ENCODE measurements at places on chromosomes 4 and X.

DNA sequence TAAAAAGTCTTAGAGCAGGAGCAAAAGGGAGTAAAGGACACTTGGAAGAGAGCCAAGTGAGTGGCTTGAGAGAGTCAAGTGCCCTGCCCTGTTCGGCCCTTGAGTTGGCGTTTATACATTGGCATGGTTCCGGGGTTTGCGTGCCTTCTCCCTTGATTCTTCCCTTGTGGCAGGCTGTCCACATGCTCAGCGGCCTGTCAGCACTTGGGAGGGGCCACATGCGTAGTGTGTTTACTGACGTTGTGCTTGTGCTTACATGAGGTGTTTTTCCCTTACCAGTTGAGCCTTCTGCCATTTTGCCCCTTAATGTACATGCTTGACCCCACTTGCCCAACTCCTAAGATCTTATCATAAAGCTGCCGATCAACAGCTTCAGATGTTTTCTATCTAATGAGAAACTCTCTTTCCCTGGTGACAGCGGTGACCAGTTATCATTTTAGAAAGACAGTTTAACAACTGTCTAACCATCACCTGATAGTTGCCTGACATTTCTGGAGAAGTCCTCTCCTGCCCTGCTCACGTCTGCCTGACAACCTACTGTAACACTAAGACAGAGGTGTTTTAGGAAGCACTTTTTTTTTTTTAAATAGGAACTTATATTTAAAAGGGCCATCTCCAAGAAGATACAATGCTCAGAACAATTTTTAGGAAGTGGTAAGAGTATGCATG is 49.5 kb upstream of the GC start:
- no peak for DNase-seq

DNA sequence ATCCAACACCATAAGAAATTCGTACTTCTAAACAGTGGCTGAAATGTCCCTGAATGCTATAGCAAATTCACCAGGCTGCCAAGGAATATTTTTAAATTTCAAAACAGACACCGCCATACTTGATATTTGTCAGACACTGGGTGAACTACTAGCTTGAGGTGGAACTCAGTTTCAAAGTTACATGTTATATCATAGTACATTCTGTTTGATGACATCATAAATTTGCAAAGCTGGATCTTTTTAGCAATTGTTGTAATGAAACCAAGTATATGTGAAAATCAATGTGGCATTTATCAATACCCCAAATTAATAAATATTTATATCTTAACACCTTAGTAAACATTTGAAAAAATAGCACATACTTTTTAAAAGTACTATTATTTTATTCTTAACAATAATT is 14.2 kb downstream of the ART3 start:
- DNase-seq, result no peak

- DNase-seq, result peak; percentile 64
These were observed 746 bp downstream of the PPAT start for GRCh38 chr4:56434599-56435139.

DNA sequence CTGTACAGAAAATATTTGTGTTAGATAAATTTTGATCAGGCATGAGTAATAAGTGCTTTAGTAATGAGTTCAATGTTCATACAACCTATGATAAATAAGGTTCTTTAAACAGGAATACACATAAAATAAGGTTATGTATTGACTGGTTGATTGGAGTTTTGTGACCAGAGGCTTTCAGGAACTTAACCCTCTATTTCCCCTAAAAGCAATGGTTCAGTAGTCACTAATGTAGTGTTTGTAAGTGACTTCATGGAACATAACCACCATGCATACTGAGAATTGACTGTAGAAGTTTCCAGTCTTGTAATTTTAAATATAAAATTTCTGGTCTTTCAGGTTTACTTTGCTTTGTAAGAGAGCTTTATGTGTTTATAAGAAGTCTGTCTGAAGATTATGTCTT is 28.1 kb downstream of the HPGD start:
- DNase-seq, result no peak

DNA sequence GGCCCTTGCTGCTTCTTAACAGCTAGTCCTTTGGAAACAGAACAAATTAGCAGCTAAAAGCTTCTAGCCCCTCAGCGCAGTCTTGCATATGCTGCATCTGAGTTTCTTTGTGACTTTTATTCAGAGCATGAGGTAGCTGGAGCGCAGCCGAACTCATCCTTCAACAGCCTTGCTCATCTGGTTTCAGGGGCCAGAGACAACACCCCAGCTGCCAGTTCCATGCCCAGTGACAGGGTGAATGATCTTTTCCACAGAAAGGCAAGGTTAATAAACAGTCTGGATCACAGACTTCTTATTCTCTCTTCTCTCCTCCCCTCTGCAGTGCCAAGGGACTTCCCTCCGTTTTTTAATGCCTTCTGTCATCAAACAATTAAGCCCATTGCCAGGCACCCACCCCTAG is 216.6 kb upstream of the INTU start:
- no peak for DNase-seq

GRCh38 chr4:6047130-6047673 is 29.0 kb upstream of the C4orf50 start:
- DNase-seq, result no peak

GRCh38 chrX:3066555-3066954 is 25.3 kb downstream of the ARSF start:
- peak; percentile 20 for DNase-seq

- peak; percentile 51 for DNase-seq
These were observed 50.6 kb downstream of the LGI2 start for GRCh38 chr4:24980064-24980690.

GRCh38 chr4:25011135-25011866 is 19.4 kb downstream of the LGI2 start:
- no peak for DNase-seq

GRCh38 chr4:168712316-168712890 is 215.6 kb downstream of the PALLD start:
- no peak for DNase-seq

GRCh38 chr4:27861381-27861787 is 1000.7 kb downstream of the STIM2 start:
- DNase-seq, result peak; percentile 2

GRCh38 chr4:121041307-121042090 is 30.8 kb downstream of the NDNF start:
- DNase-seq, result no peak

GRCh38 chr4:19324184-19324583 is 927.5 kb upstream of the SLIT2 start:
- DNase-seq, result no peak

- no peak for DNase-seq
These were observed 1740.5 kb upstream of the AGA start for GRCh38 chr4:179182741-179183140.

- no peak for DNase-seq
These were observed 15.9 kb downstream of the RTL9 start for GRCh38 chrX:110374559-110374958.

DNA sequence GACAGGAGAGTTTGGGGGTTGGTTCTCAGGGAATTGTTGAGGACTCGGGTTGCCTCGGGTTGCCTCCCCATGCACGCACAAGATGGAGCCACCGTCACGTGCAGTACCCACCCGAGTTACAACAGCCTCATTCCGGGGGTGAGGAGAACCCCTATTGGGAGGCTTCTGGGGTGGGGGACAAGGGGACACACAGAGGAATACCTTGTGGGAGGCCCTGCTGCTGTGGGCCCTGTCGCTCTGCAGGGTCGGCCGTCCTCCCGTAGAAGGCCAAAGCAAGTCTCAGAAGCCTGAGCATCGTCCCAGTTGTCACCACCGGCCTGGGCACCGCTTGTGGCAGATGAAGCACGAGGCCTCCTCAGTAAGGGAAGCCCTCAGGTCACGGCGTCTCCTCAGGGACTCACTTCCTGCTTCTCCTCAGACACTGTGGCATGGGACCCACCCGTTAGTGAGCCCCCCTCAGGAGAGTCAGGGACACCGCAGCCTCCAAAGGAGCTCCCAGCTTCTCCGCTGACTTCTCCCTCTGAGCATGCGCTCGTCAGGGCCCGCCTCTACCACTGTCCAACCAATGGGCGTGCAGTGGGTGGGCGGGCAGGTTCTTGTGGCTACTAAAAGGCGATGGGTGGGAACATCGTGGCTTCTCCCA is at the start of gene CT55:
CT55 (minus strand) TSS at position 522 of the 643 bp plus-strand sequence; CDS start at position 295, 227 bp downstream.
- no peak for DNase-seq

DNA sequence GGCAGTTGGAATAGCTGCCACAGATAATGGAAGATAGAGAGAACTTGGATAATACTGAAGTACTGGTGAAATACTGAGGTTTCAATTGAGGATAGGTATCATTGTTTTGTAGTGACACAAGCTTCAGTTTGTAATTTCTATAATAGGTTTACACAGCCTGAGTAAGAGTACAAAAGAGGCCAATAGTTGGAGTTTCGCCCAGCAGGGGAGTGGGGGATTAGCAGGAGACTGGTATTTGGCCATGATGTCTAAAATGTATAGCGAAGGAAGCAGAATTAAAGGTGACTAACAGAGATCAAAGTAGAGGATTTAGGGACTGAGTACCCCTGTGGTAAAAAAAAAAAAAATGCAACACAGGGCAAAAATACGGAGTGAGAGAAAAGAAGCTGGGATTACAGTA is 129.5 kb downstream of the KCTD8 start:
- DNase-seq, result no peak

GRCh38 chr4:8238036-8238511 is 31.5 kb upstream of the HTRA3 start:
- DNase-seq, result no peak

DNA sequence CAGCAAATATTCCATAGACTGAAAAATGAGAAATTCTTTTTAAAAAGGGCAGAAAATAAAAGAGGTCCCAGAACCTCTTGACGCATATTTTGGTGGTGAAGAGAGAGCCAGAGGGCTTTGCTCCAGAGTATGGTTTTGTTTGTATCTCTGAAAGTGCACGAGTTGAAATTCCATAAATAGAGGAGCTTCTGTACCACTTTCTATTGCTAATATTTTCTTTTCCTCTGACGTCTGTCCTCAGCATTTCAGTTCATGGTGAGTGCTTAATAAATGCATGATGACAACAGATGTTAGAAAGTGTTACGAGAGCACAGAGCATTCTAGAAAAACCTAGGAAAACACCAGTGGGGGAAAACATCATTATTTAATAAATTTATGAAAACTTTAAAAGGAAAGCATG is 145.6 kb downstream of the AMELX start:
- DNase-seq, result no peak

DNA sequence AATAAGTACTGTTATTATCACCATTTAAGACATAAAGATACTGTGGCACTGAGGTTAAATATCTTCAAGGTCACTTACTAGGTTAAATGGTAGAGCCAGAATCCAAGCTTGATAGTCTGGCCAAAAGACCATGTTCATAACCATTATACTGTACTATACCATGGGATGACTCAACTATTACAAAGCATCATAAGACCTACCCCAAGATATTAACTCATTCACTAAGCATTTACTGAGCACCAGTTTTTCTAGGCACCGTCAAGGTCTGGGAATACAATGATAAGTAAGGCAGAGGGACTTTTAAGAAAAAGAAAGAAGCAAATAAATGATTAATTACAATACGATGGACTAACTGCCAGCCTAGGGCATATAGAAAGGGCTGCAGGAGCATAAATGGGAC is 95.5 kb upstream of the KCTD8 start:
- no peak for DNase-seq

GRCh38 chr4:161197912-161198311 is 965.9 kb downstream of the FSTL5 start:
- no peak for DNase-seq

- peak; percentile 68 for DNase-seq
These were observed 11.8 kb upstream of the CLDN24 start for GRCh38 chr4:183333983-183334382.

GRCh38 chr4:6105311-6105911 is 87.2 kb upstream of the C4orf50 start:
- DNase-seq, result no peak

- no peak for DNase-seq
These were observed 8.2 kb upstream of the ITM2A start for GRCh38 chrX:79375340-79375739.
